PC-3 (cell line): ENCODE measurements at places on chromosomes 2 and 18. TPM values are rescaled to one million over a fixed set of nuclear protein-coding genes. Genes with fewer than 3 reads are reported as not detected.

The TANC1 gene
- 17.6 and 18.7 TPM in 2 replicates for total RNA-seq

The RAPGEF4 gene
- 0.87 and 2.1 TPM in 2 replicates for total RNA-seq

The PSMA8 gene
- not detected in 2 replicates for total RNA-seq

The LHCGR gene
- not detected in 2 replicates for total RNA-seq

DNA sequence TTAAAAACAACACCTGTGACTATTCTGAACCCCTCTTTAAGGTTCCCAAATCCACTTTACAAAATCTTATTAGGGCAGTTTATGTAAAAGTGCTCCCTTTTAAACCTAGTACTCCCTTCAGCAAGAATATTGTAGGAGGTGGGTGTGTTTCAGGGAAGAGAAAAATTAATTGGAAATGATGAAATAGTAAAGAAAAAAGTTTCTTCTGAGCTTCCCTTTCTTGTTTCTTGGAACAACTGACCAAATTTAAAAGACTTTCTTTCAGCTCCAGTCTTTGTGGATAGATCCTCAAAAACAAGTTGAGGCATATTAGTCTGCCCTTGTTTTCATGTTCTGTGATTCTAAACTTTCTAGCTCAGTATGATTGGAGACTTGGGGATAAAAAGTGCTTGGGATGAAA, 3.0 kb downstream of the VWA3B start:
- H3K27ac ChIP-seq: no peak overlapping the region
- peaks cover 9% of the 10 kb centered on the region; the same call in 1 of the 2 replicates for H3K4me1 ChIP-seq
- no peaks in the 10 kb centered on the region for H3K36me3 ChIP-seq
- H3K4me3 ChIP-seq: no peak overlapping the region
- no peak for DNase-seq

DNA sequence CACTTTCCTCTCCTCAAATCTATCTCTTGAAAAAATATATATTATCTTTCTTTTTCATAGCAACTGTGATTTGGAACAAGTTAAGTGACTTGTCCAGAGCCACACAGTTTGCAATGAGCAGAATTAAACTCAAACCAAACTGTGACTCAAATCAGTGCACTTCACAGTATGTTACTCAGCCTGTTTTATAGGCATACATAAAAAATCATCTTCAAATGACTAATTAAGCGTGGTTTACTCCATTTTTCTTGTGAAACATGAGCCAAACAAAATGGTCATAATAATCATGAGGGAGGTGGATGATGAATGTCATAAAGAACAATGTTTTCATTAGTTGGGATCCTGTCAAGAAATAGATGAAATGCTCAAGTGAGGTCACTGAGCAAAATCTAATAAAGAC, 6.1 kb upstream of the CCDC178 start:
- H3K36me3 ChIP-seq: no peaks in the 10 kb centered on the region
- no peak overlapping the region for H3K4me3 ChIP-seq
- peak; percentile 52 for DNase-seq
- H3K4me1 ChIP-seq: no peaks in the 10 kb centered on the region

GRCh38 chr2:215952860-215953637, 60.3 kb downstream of the MREG start:
- H3K36me3 ChIP-seq: no peaks in the 10 kb centered on the region
- H3K27ac ChIP-seq: no peak overlapping the region
- 0 out of 2 replicates have a peak, but pooled peaks cover 7% of the 10 kb centered on the region for H3K4me1 ChIP-seq
- no peaks in the 10 kb centered on the region for H3K27me3 ChIP-seq
- no peak for DNase-seq
- H3K4me3 ChIP-seq: no peak overlapping the region

- no peaks in the 10 kb centered on the region for H3K36me3 ChIP-seq
- H3K27me3 ChIP-seq: 0 out of 2 replicates have a peak, but pooled peaks cover 11% of the 10 kb centered on the region
- no peak overlapping the region for H3K4me3 ChIP-seq
- DNase-seq: no peak
- peaks cover 4% of the 10 kb centered on the region; the same call in 1 of the 2 replicates for H3K4me1 ChIP-seq
Measured at GRCh38 chr2:149103081-149103620, 64.7 kb downstream of the LYPD6B start.

DNA sequence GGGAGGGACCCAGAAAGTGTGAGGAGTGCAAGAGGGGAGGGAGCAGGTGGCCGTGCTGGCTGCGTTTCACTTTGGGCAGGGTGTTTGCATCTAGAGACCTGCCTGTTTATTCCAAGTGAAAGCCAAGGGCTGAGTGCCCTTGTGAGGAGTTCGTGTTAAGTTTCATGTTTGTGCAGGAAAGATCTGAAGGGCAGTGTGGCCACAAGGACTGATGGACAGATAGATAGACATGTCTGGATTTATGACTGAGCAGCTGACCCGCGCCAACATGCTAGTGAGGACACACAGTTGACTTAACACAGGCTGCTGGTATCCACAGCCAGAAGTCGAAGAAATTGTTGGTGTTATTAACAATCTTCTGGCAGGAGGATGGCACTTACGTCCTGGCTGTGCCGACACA, 387.6 kb upstream of the TNP1 start:
- H3K36me3 ChIP-seq: no peaks in the 10 kb centered on the region
- DNase-seq: no peak
- H3K4me1 ChIP-seq: no peaks in the 10 kb centered on the region
- H3K27me3 ChIP-seq: no peaks in the 10 kb centered on the region
- no peak overlapping the region for H3K4me3 ChIP-seq

- no peaks in the 10 kb centered on the region for H3K36me3 ChIP-seq
- DNase-seq: no peak
- no peak overlapping the region for H3K4me3 ChIP-seq
- H3K27me3 ChIP-seq: no peaks in the 10 kb centered on the region
- no peaks in the 10 kb centered on the region for H3K4me1 ChIP-seq
Measured at GRCh38 chr2:162365392-162365791, 21.5 kb downstream of the GCA start.

DNA sequence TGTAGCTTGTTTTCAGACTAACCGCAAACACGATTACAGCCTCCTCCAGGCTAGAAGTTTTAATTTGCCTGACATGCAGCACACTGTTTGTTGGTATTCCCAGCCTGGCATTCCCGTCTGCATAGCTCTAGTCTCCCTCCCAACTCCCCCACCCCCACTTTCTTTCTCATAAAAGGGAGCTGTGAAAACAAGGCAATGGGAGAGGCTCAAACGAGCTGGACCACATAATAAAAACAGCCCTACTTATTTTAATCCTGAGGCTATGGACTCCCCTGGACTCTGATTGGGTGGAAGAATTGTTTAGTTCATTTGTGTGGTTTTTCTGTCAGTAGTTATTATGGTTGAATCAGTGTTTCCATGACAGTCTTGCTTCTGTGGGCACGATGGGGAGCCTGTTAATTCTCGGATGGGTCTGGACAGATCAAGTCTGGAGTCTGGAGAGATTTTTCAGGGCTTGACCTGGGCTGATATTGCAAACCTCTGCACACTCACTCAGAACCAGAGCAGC, 1.2 kb downstream of the STON1 start:
- H3K27ac ChIP-seq: peak overlapping the region; percentile 58
- no peaks in the 10 kb centered on the region for H3K36me3 ChIP-seq
- H3K4me3 ChIP-seq: peak overlapping the region; percentile 92
- DNase-seq: peak; percentile 74

- H3K27me3 ChIP-seq: no peaks in the 10 kb centered on the region
- DNase-seq: peak; percentile 77
- no peak overlapping the region for H3K4me3 ChIP-seq
- H3K27ac ChIP-seq: peak overlapping the region; percentile 98
Measured at GRCh38 chr18:40868110-40868858, 1086.8 kb upstream of the PIK3C3 start.

DNA sequence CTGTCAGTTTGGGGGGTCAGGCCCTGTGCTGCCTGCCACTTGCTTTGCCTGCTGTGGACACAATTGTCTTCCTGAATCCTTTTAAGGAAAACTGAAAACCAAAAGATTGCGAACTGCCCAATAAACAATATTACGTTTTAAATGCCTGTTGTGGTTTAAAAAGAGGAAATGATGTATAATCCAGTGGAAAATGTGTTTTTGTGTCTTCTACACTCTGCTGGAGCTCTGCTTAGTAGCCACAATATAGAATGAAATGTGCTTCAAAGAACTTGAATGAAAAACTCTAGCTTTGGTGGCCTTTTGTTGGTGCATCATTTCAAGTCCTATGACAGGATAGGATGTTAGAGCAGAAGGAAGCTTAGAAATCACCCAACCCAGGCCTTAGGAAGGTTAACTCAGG, 23.2 kb upstream of the CABYR start:
- H3K4me1 ChIP-seq: peaks cover 21% of the 10 kb centered on the region
- no peaks in the 10 kb centered on the region for H3K36me3 ChIP-seq
- H3K4me3 ChIP-seq: no peak overlapping the region
- no peak for DNase-seq
- H3K27ac ChIP-seq: no peak overlapping the region
- H3K27me3 ChIP-seq: no peaks in the 10 kb centered on the region

- H3K4me3 ChIP-seq: no peak overlapping the region
- no peak for DNase-seq
- H3K4me1 ChIP-seq: peaks cover 9% of the 10 kb centered on the region
- H3K27ac ChIP-seq: no peak overlapping the region
Measured at GRCh38 chr18:79982736-79983135, 5.6 kb downstream of the TXNL4A start.

GRCh38 chr18:75213611-75214331, 3.2 kb downstream of the TSHZ1 start:
- no peak overlapping the region for H3K4me3 ChIP-seq
- no peaks in the 10 kb centered on the region for H3K36me3 ChIP-seq
- no peak overlapping the region for H3K27ac ChIP-seq
- DNase-seq: peak; percentile 46
- H3K4me1 ChIP-seq: peaks cover 24% of the 10 kb centered on the region
